ENCODE measurements at places on chromosomes 16 and 17. TPM values are rescaled to one million over a fixed set of nuclear protein-coding genes. Genes with fewer than 3 reads are reported as not detected.

The USP43 gene
- 8.0 TPM for total RNA-seq

- no peak for DNase-seq
These were observed 772 bp upstream of the SAMD14 start for GRCh38 chr17:50130559-50131305.

DNA sequence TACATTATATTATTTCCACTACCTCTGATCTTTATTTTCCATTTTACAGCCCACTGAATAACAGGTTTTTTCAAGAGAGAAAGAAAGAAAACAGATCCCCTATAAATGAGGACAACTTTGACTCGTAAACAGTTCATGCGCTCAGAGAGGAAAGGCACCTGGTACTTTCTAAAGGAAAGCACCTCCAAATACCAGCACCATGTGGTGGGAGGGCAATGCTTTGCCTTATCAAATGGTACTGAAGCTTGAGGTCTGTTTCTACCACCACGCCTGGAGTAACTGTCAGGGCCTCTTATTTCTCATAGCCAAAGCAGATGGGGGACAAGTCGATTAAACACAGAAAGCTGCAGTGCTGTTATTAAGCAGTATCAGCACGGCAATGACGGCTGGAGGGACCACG lies 510.3 kb upstream of the ZFHX3 start:
- no peak for DNase-seq

- DNase-seq = no peak
These were observed 7.3 kb upstream of the CAPNS2 start for GRCh38 chr16:55559233-55559632.

The SLC47A1 gene
- 0.17 TPM for total RNA-seq

The CA5A gene
- total RNA-seq = not detected

GRCh38 chr16:62701426-62701825 lies 665.2 kb upstream of the CDH8 start:
- DNase-seq = no peak
